H9 (cell line): ENCODE measurements at places on chromosomes 13 and 19.

DNA sequence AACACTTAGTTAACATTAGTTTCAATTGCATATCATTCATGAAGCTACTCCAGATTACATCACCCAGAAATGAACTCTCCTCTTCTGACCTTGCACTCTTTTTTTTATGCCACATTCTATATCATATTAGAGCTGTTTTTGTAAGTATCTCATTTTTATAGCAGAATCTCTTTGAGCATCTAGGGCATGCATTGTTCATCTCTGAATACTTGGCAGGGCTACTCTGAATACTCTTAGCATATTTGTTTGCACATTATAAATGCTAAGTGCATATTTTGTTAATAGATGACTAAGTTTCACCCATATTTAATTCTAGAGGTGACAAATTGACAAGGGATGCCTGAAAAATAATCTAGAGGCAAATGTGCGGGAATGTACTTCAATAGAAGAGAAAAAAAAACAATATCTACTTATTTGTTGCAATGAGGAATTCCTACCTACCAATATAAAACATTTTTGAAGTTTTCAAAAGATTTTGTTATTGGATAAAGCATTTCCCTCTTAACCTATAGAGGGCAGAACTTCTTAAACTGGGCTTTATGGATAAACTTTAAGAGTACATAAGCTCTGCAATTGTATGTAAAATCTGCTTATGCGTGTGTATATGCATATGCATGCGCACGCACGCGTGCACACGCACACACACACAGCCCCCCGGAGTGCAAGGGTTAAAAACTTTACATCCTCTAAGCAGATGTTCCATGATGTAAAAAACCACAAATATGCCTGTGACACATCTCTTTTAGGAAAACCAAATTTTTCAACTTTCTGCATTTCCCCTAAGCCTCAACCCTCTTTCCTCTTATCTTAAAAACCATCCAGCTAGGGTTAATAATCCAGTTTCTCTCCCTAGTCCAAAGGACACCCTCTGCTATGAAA lies 73.0 kb upstream of the OXGR1 start:
- no peak for DNase-seq

- DNase-seq: no peak
Observed at GRCh38 chr19:30684613-30685012, 312.4 kb downstream of the ZNF536 start.

GRCh38 chr13:42602906-42603305 lies 29.0 kb downstream of the TNFSF11 start:
- DNase-seq: no peak

DNA sequence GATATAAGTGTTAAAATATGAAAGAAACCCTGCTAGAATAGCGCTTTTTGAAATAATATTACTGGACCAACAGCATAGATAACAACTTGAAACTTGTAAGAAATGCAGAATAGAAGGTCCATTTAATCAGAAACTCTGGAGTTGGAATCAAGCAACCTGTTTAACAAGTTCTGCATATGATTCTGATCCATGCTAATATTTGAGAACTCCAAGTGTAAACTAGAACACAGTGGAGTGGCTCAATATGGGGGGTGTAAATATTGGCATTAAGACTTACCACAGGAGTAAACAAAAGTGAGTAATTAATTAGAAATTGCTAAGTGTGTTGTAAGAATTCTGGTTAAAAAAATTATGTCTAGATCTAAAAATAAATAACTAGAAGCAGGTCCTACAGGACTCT lies 151.2 kb downstream of the SLITRK1 start:
- DNase-seq: no peak

DNA sequence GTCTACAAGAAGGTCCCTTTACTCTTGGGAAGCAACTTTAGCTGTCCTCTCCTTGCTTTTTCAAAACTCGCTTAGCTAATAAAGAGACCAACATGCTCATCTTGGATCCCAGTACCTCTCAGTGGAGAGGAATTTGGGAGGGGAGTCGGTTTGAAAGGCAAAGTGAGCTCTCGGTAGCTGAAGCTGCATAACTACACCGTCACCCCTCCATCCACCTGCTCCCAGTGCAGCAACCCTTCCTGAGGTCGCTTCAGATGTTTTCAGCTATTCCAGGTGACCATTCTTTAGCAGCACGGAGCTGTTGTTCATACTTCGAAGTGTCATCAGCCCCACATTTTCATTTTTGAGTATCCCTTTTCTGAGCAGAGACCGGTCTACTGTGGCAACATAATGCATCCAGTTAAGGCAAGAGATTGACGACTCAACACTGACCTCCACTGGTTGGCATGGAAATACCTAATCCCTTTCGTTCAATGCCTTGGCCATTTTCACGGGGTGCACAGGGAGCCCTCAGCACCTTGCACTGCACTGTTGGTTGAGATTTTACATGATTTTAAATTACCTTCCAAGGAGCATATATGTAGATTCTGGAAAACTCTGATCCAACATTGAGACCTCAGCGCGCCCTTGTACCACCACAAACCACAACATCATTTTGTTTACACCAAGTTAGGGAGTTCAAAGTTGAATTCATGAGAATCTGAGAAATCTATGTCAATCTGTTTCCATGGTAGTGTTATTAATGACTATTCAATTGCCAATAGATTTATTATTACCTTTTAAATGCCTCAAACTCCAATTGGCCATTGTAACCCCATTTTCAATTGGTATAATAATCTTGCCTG lies 42.2 kb downstream of the DLEU7 start:
- DNase-seq: peak; percentile 64
